HFFc6 (cell line): ENCODE measurements at places on chromosomes 7 and 10. TPM values are rescaled to one million over a fixed set of nuclear protein-coding genes. Genes with fewer than 3 reads are reported as not detected.

GARIN1A gene
- 0.40 and 0.99 TPM in 2 replicates for total RNA-seq

NUP205 gene
- total RNA-seq = 31.0 to 49.2 TPM (median 48.7 TPM) in 3 replicates

PDE1C gene
- 0.19 to 1.3 TPM (median 0.21 TPM) in 3 replicates for total RNA-seq

SPDYE6 gene
- total RNA-seq = not detected in 3 replicates

ACTR3C gene
- not detected in 3 replicates for total RNA-seq

ANKRD22 gene
- not detected in 3 replicates for total RNA-seq
